ENCODE measurements at places on chromosomes 3 and 15.

GRCh38 chr15:35293353-35294130 is 208.4 kb upstream of the NANOGP8 start:
- DNase-seq, result no peak

GRCh38 chr3:24355806-24356205 is 138.8 kb downstream of the THRB start:
- DNase-seq, result no peak

DNA sequence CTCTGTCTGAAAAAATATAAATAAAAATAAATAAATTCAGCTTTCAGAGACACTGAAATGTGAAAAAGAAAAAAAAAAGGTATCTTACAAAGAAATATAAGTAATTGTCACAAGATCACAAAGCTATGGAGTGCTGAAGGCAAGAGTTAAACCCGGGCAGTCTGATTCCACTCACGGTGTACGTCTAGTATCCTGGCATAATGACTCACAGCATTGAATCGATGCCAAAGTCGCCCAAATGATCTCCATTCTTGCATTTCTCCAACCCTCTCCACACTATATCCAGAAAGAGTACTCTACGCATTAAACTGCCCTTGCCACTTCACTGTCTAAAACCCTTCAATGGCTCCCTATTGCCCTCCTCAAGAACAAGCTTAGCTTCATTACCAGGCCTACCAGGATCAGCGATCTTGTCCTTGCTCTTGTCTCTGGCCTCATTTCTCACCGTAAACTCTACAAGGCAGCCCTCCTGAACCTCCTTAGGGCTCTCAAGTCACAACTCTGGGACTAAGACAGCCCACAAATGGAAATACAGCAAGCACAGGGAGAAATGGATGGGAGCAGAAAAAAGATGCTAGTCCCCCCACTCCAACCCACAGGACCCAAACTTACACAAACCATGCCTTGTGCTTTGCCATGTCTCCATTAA is 7.7 kb downstream of the SUCLG2 start:
- DNase-seq, result no peak

GRCh38 chr3:184255291-184256039 is 5.9 kb downstream of the CAMK2N2 start:
- DNase-seq, result no peak

- no peak for DNase-seq
These were observed 27.6 kb upstream of the FAM3D start for GRCh38 chr3:58693940-58694850.

- no peak for DNase-seq
These were observed 62.9 kb downstream of the TMEM39A start for GRCh38 chr3:119400466-119400865.

DNA sequence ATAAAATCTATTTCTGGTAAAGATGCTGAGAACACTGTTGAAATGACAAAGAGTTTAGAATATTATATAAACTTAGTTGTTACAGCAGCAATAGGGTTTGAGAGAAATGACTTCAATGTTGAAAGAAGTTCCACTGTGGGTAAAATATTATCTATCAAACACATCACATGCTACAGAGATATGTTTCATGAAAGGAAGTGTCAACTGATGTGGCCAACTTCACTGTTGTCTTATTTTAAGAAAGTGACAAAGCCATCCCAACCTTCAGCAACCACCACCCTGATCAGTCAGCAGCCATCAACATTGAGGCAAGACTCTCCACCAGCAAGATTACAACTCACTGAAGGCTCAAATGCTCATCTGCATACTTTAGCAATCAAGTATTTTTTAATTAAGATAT is 20.2 kb downstream of the TMEM39A start:
- no peak for DNase-seq

- no peak for DNase-seq
These were observed 284.7 kb upstream of the STT3B start for GRCh38 chr3:31247850-31248562.

GRCh38 chr3:122085673-122086072 is 30.5 kb downstream of the CD86 start:
- DNase-seq, result no peak

GRCh38 chr15:101642361-101642760 is 9.8 kb downstream of the TM2D3 start:
- no peak for DNase-seq

DNA sequence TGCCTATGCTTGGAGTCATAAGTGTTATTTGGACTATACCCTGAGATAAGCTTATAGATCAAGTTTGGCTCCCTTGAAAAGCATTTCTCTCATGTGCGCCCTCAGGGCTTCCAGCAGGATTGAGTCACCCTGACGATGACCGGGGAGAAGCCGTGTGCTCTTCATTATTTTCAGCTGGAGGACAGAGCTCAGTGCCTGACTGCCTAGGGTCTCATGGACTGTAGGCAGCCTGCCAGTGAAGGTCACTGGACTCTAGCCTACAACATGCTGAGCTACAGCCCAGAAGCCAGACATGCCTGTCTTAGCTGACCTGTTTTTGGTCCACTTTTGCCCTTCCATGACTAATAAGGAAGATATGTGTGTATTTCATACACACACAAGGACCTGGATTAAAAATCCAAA is 31.6 kb upstream of the NUDT16 start:
- no peak for DNase-seq

GRCh38 chr15:40932649-40933516 is 3.7 kb downstream of the DLL4 start:
- DNase-seq, result no peak

DNA sequence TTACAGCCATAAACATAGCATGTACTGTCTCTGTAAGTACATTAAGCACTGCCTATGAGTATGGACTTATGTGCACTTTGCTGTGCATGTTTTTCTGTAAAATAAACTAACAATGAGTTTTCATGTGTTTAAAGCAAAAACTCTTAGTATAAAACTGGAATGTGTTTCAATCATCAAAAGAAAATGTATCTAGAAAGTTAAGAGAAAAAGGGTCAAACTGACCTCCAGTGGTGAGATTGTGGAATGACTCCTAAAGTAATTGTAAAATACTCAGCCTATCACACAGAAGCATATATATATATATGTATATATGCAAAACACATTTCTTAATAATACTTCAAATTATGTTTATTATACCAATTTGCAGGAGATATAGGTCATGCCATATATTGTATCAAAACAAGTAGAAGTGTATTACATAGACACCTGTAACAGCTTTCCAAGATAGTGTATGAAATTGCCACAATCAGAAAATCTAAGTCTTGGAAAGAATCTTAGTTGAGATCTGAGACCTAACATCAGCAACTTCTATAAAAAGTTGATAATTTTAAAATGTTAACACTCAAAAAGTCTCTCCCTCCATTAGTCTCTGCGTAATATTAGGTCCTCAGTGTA is 199.6 kb downstream of the FMN1 start:
- DNase-seq, result no peak

- DNase-seq, result no peak
These were observed 19.7 kb downstream of the SSR3 start for GRCh38 chr3:156535162-156535627.

DNA sequence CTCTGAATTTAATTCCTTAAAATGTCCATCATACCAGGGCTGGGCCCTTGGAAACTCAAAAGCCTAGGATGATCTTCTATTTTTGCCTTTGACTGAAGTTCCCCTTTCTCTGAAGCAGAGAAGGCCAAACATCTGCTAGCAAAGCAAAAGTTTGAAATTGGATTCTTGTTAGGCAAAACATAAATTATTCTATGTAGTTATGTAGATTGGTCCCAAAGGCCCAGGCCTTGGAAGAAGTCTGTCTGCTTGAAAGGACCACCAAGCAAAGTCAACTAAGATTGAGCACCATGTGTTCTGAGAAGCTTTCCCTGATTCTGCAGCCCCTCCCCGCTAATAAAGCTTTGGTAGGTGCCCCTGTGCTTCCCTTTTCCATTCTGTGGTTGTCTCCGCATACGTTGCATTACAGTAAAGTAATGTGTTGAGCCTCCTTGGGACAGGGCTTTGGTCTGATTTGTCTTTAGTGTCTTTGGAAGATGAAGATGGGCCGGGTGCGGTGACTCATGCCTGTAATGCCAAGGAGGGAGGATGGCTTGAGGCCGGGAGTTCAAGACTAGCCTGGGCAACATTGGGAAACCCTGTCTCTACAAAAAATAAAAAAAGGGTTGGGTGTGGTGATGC is 56.4 kb downstream of the RPL39L start:
- no peak for DNase-seq

GRCh38 chr3:146177072-146177471 is 16.1 kb upstream of the PLOD2 start:
- DNase-seq, result no peak

GRCh38 chr3:4824926-4825325 is 154.3 kb upstream of the BHLHE40 start:
- DNase-seq, result no peak

- no peak for DNase-seq
These were observed 30.2 kb upstream of the IREB2 start for GRCh38 chr15:78407608-78408354.
